ENCODE measurements at places on chromosomes 12 and 14.

- DNase-seq, result peak; percentile 19
Observed at GRCh38 chr14:68232300-68233055, 412.9 kb downstream of the RAD51B start.

DNA sequence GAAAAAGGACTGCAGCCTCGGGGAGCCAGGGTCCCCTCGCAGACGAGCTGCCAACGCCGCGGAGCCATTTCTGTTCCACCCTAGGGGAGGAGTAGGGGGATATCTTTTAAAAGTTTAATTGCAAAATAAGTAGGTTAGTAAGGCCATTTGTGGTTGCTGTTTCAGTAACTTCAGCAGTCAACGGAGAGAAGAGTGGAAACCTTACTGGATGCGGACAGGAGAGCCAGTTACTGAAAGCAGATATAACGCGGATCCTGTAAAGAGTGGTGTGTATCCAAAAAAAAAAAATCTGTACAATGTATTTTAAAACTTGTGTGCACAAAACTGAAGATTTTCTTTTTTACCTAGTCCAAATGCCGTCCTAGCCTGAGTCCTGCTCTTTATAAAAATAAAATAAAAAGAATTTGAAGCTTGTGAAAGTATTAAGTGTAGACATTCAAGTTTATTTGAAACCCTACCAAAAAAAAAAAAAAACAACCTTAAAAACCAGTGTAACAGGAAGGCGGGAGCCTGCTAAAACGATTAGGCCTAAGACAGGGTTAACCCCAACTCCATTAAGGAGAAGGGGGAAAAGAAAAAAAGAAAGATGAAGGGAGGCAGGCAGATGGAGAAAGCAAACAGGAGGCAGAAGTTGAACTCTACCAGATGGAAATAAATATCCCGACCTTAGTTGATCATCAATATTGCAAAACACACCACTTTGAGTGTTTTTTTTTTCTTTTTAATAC is 1.0 kb upstream of the BTG1 start:
- no peak for DNase-seq

DNA sequence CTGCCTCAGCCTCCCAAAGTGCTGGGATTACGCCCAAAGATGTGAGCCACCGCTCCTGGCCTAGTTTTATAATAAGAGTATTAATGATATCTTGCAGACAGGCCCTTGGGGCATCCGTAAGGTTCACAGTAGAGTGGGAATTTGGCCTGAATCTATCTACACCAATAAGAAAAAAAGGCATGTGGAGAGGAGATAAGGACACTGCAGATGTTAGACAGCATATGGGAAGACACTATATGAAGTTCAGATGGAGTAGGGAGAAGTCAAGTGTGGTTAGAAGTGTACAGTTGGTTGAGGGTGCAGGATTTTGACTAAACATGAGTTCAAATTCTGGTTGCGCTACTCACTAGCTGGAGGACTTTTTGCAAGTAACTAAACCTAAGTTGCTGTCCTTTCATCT is 8.5 kb upstream of the TTC8 start:
- DNase-seq, result peak; percentile 15

GRCh38 chr12:67742461-67742860 is 93.9 kb downstream of the DYRK2 start:
- DNase-seq, result no peak

GRCh38 chr12:12446786-12447185 is 89.9 kb downstream of the BORCS5 start:
- DNase-seq, result no peak

DNA sequence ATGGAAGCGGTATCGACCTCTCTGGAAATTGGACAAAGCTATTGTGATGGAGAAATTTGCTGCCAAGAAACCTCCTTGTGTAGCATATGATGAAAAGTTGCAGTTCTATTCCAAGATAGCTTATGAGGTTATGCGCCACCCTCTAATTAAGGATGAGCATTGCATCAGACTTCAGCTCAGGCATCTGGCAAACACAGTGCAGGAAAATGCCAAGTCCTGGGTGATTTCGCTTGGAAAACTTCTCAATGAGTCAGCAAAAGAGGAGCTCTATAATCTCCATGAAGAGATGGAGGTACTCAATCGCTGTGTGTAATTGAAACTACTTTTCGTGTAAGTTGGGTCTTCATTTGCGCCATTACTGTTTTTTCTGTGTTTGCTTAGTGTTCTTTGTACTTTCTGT is 51.2 kb downstream of the DNAH10 start:
- DNase-seq, result no peak

- DNase-seq, result no peak
Observed at GRCh38 chr12:49616533-49617219, 6.7 kb upstream of the PRPF40B start.

DNA sequence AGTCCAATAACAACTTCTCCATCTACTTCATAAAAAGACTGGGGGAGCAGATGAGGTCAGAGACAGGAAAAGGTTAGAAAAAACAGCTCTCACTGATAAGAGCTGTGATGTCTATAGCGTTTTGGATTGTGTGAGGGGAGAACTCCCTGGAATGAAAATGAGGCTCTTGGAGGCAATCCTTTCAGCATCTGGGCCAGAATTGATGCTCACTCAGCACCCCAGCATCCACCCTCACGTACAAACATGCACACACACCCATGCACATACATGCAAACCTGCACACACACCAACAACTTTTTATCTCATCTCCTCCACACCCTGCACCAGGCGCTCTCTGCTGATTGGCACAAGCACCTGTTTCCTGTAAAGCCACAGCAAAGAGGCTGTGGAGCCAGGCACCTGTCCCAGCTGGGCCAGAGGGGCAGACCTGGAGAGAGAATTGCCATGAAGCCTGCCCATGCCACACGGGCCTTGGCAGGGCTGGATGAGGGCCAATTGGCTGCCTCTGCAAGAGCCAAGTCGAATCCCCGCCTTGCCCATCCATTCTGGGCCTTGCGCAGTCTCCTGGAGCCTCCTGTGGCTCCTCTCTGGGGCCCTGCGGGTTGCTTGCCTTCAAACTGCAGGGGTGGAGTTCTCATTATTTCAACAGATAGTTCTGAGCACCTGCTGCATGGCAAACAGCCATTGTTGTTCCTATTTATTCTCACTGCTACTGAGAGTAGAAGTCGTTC is 53.1 kb downstream of the SYNE3 start:
- peak; percentile 22 for DNase-seq

GRCh38 chr12:96249196-96250118 is 55.3 kb downstream of the ELK3 start:
- DNase-seq, result no peak

GRCh38 chr12:14612898-14613445 is 45.3 kb upstream of the PLBD1 start:
- no peak for DNase-seq

DNA sequence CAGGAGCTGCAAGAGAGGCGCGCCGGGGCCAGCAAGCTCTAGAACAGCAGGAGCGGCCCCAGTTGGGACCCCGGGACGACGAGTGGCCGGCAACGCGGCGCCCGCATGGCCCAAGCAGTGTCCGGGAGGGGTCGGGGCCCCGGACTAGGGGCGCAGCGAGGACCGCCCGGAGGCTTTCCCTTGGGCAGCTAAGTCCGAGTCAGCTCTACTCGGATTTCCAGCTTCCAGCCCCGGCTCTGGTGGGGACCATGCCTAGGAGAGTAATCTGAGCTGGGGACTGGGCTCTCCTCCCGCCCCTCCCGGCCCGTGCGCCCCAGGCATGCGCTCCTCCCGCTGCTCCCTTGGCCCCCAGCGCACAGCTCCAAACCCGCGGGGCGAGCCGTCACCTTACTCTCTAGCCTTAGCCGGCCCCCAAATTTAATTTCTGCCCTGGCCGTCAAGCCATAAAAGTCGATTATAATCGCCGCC is 41.6 kb upstream of the CAPRIN2 start:
- no peak for DNase-seq

GRCh38 chr14:90573385-90574105 is 176.7 kb downstream of the CALM1 start:
- peak; percentile 10 for DNase-seq

DNA sequence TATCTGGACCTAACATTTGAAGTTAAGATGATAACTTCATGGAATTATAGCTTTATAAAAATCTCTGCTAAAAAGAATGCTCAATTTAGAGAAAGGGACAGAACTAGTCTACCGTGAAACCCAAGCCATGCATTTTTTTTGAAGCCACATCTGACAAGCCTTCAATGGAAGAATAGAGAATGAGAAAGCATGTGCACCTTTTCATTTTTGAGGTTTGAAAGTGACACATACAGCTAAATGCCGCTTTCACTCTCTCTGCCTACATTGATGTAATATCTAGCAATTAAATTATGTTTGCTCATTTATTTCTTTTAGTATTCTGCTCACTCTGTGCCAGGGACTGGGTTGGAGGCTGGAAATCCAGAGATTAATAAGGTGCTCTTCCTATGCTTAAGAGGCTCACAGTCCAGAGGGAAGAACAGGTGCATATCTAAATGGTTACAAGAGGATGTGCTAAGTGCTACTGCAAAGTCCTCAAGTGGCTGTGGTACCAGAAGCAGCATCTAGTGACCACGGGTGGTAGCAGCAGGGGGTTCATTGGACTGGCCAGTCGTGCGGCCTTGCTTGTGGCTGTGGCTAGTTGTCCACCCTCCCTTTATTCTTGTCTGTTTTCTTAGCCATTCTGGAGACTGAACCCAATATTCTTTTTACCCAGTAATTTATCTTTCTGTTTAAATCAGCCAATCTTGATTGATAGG is 60.4 kb downstream of the PPP1R36 start:
- no peak for DNase-seq

DNA sequence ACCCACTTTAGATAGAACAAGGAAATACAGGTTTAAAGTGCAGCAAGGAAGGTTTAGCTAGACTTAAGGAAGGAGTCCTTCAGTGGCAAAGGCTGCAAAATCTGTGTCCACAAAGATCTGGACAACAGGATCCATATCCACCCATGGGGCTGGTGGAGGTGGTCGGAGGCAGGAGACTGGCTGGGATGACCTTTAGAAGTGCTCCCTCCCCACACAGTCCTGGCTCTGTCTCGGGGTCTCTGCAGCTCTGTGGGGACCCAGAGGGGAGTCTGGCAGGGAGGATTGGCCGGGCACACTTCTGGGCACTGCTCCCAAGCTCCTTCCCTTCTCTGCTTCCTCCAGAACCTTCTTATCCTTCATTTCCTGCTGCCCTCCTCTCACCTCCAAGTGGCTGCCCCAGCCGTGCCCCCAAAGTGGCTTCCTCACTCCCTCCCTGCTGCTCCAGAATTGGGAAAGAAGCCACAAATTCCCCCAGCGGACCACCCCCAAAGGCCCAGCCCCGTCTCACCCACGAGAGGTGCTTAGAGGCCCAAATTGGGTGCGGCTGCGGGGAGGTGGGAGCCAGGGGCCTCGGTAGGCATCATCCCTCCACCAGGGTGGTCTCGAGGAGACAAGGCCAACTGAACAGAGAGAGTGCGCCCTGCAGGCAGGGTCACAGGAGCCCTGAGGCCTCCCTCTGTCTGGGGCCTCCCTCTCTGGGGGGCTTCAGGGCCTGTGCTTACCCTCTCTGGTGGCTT is 21.9 kb upstream of the PGF start:
- DNase-seq, result no peak
